MCF 10A (cell line): ENCODE measurements at places on chromosomes 13 and 19. TPM values are rescaled to one million over a fixed set of nuclear protein-coding genes. Genes with fewer than 3 reads are reported as not detected.

DNA sequence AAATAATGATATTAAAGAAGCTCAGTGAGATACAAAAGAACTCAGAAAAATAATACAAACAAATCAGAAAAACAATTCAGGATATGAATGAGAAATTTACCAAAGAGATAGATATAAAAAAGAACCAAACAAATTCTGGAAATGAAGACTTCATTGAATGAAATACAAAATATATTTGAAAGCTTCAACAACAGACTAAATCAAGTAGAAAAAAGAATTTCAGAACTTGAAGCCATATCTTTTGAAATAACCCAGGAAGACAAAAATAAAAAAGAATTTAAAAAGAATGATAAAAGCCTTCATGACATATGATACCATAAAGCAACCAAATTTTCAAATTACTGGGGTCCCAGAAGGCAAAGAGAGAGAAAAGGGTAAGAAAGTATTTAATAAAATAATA is 9.6 kb downstream of the LEUTX start:
- no peak for DNase-seq

DNA sequence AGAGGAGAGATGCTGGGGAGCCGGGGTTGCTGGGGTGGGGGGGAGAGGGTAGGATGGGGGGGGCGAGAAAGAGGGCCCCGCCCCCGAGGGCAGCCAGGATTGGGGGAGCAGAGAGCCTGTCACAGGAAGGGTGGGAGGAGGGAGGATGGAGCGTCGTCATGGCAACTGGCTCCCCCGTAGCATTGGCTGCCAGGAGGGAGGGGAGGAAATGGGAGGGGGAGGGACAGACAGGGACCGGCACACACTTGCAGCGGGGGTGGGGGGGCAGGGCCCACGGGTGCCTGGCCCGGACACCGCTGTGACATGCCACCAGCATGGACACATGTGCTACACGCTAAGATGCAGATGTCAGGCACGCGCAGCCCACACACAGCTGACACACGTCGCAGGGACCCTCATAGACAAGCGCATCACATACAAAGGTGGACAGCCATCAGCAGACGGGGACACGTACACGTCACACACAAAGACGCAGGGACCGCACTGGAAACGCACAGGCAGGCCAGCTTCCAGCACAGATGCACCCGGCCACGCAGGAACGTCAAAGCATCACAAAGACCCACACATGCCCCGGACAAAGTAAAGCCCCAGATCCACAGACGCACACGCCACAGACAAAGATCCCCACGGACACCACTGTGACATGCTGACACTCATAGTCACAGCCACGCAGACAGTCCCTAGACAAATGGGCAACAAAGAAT is at the start of gene LMTK3:
LMTK3 (minus strand) TSS at position 36 of the 704 bp plus-strand sequence. CDS start 259 bp downstream, outside the sequence.
- no peak for DNase-seq

DNA sequence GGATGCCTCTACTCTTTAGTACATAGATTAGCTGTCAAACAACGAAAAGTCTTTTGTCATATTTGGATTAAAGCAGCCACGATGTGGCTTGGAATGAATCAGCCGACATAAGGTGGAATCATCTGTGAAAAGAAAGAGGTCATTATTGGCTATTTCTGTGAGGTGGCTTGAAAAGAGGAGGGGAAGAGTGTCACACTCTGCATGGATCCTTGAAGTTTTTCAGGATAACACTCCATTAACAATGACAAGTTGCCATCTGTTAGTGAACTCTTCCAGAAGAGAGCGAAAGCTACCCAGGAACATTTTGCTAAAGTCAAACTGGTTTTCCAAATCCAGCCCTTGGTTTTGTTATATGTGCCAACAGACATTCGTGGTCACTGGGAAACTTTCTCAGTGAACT is 1604.8 kb downstream of the OLFM4 start:
- DNase-seq: no peak

The PSG6 gene
- not detected in 2 replicates for total RNA-seq

DNA sequence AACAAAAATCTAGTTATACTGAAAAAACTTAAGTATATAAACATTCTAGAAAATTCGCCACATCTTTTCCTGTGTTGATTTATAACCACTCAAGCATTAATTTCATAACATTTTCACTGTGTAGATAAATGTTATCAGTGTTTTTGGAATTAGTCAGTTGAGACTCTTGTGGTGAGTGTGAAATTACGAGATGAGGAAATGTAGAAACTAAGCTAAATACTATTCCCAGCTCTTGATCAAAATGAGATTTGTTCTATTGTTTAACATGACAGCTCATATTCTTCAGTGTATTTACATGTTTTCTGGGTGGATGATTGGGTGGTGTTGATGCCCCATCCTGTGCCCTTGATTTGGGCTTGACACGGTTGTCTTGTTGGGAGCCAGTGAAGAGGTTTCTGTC is 406.8 kb downstream of the DACH1 start:
- no peak for DNase-seq

The B3GNT8 gene
- not detected in 2 replicates for total RNA-seq

DNA sequence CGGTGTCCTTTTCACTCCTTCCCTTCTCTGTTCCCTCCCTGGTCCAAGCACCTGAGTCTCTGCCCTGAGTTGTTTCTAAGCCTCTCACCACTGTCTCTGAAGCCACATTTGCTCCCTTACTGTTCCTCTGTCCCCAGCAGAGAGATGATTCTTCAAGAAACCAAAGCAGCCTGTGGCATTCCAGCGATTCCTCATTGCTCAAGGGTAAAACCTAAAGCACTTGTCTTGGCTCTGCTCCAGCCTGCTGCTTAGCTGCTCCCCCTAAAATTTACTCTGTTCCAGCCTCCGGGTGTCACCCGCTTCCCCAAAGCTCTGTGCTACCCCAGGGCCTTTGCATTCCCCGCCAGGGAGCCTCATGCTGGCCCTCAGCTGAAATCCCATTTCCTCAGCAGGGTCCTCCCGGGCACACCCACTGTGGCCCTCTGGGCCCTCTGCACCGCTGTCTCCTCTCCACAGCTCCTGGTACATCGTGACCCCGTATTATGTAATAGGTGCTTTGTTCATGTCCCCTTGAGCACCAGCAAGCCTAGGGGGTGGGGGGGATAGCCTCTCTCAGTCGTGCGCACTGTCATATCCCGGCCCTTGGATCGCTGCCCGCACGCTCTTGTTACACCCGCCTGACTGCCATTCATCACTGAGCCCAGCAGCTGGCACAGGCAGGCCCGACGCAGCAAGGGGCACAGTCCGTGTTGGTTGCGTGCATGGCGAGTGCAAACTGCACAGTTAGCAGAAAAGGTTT is 15.8 kb downstream of the TECR start:
- DNase-seq: peak; percentile 93

The CEBPA gene
- total RNA-seq: 4.7 and 6.2 TPM in 2 replicates

- DNase-seq: no peak
Measured at GRCh38 chr13:29817604-29818378, 32.6 kb downstream of the UBL3 start.

The GNA15 gene
- 32.9 and 47.1 TPM in 2 replicates for total RNA-seq

GRCh38 chr13:19737844-19738557 is 44.7 kb downstream of the PSPC1 start:
- no peak for DNase-seq

DNA sequence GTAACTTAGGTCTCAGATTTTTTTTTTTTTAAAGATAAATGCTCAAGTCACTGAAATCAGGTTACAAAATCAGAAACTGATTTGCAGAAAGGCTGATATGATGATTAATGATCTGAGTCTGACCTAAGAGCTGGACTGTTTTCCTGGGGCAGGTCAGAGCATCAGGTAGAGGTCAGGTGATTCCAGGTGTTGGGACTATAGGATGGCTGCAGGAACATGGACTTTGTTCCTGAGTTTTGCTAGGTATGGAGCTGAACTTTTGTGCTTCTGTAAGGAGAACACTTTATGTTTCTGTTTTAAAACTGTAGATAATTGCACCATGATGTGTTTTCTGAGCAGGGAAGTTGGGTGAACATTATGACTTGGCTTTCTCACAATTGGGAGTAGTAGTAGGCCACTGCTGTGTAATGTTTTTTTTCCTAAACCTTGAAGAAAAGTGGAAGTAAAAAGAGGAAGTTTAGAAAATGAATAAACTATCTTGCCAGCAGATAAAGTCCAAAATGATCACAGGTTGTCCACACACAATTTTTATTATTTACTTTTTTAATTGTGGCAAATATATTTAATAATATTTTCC is 297.2 kb downstream of the DCT start:
- no peak for DNase-seq

- no peak for DNase-seq
Measured at GRCh38 chr13:54989418-54989817, 1960.8 kb downstream of the OLFM4 start.

The CELF5 gene
- total RNA-seq: 0.17 and 0.30 TPM in 2 replicates

The TGFBR3L gene
- total RNA-seq: 3.3 and 4.5 TPM in 2 replicates

- peak; percentile 89 for DNase-seq
Measured at GRCh38 chr19:8113017-8113416, 36.4 kb downstream of the FBN3 start.

The ZNF682 gene
- total RNA-seq: not detected in 2 replicates

DNA sequence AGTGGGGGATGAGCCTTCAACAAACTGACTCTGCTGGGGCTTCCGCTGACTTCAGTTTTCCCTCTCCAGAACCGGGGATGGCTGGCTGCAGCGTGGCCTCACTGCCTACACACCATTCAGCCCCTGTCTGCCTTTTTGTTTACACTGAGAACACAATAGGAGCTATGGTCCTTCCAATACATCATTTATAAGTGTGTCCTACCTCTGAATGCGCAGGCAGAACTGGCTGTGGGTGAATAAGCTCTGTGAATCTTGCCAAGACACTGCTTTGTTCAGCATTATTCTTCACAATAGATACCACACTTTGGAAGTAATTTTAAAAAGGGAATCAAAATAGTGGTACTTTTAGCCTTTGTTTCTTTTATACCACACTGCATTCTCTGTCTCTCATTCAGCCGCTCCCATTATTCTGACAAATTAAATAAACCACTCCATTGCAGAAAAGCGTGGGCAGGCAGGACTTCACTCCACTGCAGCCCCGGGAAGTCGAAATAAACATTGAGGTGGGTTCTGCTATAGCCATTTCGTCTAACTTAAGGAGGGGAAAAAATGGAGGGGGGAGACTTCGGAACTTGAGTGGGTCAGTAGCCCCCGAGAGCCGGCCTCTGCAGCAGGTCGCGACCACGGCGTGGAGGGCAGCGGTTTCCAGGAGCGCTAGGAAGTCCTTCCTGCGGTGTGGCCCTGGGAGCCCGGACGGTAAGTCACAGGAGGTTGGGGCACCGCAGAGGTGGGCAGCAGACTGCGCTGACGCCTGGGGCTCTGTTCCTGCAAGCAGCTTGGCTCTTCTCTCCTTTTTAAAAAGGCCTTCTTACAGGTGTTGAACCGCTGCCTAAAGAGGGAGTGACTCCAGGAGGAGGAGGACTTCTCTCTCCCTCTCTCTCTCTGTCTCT is 94.8 kb upstream of the SOX1 start:
- no peak for DNase-seq

The CLIP3 gene
- total RNA-seq: 1.2 and 2.3 TPM in 2 replicates

GRCh38 chr19:1683869-1684572 is 31.6 kb upstream of the TCF3 start:
- DNase-seq: no peak

The ELSPBP1 gene
- not detected in 2 replicates for total RNA-seq

The CEACAM4 gene
- total RNA-seq: not detected in 2 replicates

GRCh38 chr13:59480396-59481259 is 683.1 kb downstream of the DIAPH3 start:
- DNase-seq: no peak

DNA sequence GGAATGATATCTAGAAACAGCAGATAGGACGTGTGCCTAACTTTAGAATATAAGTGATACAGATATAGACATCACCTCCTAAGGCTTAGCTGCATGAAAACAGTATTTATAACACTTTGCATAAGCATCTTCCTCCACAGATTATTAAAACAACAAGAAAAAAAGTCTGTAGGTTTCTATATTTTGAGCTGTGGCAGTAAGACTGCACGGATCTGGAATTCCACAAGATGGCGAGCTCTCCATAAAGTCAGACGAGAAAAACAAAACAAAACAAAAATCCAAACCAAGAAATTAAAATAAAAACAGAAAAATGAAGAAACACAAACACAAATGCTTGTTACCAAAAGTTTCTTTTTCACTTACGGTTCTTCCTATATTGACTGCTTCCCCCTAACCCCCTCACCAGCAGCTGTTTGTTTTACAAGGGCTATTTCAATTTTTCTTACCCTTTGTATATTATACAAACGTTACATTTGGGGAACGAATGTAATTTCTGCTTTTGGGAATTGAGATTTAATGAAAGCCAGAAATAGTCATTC is 285.8 kb downstream of the MYO16 start:
- peak; percentile 49 for DNase-seq

DNA sequence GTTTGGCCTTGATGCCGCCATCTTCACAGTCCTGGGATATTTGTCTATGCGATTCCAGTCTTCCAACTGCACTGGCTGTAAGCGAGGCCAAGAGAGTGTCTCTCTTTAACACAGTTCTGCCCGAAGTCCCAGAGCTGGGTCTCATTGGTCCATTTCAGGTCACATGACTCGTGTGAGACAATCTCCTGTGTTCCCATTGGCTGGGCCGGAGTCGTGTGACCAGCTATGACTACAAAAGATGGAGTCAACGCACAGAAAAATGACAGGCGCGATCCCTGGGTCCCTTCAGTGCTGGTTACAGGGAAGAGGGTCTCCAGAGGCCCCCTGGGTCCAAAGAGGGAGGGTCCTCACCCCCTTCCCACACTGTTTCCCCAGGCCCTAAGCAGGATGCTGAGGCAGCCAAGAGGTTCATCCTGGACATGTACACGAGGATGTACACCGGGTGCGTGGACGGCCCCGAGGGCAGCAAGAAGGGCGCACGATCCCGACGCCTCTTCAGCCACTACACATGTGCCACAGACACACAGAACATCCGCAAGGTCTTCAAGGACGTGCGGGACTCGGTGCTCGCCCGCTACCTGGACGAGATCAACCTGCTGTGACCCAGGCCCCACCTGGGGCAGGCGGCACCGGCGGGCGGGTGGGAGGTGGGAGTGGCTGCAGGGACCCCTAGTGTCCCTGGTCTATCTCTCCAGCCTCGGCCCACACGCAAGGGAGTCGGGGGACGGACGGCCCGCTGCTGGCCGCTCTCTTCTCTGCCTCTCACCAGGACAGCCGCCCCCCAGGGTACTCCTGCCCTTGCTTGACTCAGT is 15.9 kb upstream of the S1PR4 start:
- peak; percentile 44 for DNase-seq

- no peak for DNase-seq
Measured at GRCh38 chr13:111382877-111383276, 62.4 kb downstream of the TEX29 start.

DNA sequence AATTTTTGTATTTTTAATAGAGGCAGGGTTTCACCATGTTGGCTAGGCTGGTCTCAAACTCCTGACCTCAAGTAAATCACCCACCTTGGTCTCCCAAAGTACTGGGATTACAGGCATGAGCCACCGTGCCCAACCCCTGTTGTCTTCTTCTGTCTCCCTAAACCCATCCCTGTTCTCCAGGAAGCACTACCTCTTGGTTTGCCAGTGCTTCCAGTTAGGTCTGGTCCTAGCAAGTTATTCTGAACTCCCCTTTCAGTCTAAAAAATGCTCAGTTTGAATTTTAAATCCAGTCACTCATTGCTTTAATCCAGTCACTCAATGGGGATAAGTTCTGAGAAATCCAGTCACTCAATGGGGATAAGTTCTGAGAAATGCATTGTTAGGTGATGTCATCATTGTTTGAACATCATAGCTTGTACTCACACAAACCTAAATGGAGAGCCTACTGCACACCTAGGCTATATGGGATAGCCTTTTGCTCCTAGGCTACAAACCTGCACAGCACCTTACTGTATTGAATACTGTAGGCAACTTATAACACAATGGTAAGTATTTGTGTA is 8.0 kb upstream of the ATP4A start:
- no peak for DNase-seq

GRCh38 chr13:27137759-27138158 is 33.9 kb downstream of the USP12 start:
- no peak for DNase-seq

The CAMSAP3 gene
- total RNA-seq: 6.7 and 9.1 TPM in 2 replicates
